Putamen (tissue), 1 donor: ENCODE measurements at places on chromosomes 2 and 18.

GRCh38 chr2:25700221-25700660 lies 26.9 kb upstream of the DTNB start:
- DNase-seq = peak; percentile 24

DNA sequence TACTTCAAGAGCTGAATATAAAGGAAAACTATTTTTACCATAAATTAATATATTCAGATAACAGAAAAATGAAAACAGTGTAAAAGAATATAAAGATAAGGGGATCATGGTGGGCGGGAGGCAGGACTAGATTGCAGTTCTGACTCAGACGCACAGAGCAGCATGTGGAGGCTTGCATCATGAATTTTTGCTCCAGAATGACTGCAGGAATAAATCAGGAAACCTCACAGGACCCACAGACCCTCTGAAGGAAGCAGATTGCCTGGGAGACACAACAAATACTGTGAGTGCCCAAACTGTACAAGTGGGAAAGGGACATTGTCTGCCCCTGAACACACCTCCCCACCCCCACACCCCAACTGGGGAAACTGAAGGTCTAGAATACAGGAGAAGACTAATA lies 19.2 kb upstream of the SIGLEC15 start:
- DNase-seq = no peak

GRCh38 chr2:156279446-156280150 lies 52.9 kb downstream of the NR4A2 start:
- DNase-seq = no peak

DNA sequence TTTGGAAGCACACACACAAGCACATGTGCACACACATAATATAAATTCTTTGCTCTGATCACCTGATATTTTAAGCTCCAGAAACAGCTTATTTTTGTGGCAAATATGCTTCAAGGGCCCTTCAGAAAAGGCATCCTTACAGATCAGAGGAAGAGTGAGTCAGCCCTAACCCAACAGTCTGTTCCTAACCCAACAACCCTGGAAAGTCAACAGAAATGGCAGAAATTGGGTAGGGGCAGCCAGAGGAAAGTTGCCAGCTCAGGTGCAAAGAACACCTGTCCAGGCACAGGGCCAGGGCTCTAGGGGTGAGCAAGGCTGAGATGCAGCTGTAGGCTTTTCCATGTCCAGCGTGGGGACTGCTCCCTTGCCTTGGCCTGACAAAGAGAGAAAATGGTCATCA lies 6.4 kb upstream of the NCKAP5 start:
- DNase-seq = no peak

DNA sequence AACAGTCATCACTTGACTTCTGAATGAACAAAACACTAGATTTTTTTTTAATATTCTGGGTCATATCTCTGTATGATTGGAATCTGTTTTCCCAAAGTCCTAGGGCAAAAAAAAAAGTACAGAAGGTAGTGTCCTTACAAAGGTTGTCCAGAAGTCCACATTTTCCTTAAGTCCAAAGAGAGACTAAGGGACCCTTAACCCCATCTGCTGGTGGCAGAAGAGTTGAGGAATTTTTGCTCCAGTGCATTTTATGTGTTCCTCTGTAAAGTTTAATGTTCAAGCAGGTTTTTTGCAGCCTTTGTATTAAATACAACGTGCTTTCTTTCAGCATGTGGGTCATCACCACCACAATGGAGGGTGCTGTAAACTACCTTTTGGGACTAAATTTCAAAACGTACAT lies 215.9 kb downstream of the SP3 start:
- no peak for DNase-seq

GRCh38 chr2:241788572-241788971 lies 11.9 kb downstream of the GAL3ST2 start:
- no peak for DNase-seq

DNA sequence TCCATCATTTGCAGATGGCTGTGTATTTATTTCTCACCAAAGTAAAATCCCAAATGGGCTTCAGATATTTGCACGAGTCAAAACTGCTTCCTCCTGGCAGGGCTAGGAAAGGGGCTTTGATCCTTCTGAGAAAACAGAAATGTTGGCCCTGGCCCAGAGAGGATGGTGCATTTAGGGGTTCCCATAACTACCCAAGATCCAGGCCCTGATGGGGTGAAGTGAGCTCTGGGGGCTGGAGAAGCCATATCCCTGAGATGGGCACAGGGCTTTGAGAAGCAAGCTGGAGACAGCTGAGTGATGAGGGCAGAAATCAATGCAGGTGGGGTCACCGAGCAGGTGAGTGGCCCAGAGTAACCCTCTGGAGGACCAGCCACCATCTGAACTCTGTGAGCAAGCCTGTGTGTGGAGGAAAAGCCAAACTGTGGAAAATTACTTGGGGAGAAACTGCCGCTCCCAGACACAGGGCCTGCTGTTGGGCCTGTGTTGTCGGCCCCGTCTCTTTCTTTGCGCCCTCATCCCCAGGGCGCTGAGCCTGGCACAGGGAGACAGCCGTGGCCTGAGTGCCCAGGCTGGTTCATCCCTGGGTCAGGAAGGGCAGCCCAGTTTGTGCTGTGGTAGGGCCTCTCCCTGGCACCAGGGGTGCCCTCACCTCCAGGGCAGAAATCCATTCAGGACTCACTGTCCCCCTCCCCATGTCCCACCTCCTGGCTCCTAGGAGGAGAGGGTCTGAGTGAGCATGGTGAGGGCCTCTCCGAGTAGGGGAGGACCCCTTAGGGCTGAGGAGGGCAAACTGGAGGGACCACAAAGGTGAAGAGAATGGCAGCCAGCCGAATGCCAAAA lies 167.8 kb upstream of the HAAO start:
- no peak for DNase-seq

GRCh38 chr2:40511661-40512213 lies 59.8 kb upstream of the SLC8A1 start:
- DNase-seq = no peak

GRCh38 chr18:72672364-72673184 lies 128.4 kb upstream of the CBLN2 start:
- no peak for DNase-seq

DNA sequence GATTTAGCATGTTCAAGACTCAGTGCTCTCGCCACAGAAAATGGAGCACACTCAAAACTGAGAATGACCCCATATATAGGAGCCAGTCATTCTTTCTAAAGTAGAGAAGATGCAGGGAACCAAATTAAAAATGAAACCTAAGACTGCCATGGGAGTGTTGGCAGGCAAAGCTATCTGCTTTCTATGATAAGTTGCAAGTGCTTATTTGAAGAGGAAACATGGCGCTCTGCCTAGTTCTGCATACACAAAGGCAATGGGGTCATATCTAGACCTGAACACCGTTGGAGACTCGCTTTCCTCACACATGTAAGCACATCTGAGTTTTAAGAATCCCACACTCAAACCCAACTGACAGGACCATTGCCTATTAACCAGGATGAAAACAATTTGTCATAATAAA lies 292.5 kb downstream of the ALK start:
- DNase-seq = no peak

DNA sequence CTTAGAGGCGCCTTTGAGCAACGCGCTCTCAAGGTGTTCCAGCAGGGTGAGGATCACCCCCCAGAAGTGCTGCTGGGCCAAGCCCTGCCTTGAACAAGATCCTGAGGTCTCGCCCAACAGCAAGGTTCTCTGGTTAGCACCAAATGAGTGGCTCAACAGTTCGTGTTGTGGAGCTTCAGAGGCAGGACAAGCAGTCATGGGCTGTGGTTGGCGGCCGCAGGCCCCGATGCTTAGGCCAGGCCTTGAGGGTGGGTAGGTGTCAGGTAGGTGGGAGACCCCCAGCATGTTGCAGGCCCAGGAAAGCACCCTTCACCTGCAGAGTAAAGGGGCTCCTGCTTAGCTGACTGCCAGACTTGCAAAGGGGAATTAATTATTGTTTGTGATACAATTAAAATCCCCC lies 70.2 kb upstream of the FOSL2 start:
- DNase-seq = no peak

DNA sequence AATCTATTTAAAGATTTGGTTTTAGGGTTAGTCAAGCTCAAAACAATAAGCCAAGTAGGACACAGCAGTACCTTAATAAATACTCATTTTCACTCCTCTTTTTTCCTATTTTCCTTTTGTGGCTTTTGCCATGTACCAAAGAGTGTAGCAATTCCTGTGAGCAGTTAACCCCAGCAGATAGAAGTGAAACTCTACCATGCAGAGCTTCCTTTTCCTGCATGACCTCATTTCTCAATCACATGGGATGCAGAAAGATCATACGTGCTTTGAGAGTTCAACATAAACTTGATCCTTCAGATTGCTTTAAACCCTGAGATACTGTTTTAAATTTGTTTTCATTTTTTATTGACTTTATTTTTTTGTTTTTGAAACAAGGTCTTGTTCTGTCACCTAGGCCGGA lies 99.1 kb upstream of the ARHGAP15 start:
- DNase-seq = no peak

DNA sequence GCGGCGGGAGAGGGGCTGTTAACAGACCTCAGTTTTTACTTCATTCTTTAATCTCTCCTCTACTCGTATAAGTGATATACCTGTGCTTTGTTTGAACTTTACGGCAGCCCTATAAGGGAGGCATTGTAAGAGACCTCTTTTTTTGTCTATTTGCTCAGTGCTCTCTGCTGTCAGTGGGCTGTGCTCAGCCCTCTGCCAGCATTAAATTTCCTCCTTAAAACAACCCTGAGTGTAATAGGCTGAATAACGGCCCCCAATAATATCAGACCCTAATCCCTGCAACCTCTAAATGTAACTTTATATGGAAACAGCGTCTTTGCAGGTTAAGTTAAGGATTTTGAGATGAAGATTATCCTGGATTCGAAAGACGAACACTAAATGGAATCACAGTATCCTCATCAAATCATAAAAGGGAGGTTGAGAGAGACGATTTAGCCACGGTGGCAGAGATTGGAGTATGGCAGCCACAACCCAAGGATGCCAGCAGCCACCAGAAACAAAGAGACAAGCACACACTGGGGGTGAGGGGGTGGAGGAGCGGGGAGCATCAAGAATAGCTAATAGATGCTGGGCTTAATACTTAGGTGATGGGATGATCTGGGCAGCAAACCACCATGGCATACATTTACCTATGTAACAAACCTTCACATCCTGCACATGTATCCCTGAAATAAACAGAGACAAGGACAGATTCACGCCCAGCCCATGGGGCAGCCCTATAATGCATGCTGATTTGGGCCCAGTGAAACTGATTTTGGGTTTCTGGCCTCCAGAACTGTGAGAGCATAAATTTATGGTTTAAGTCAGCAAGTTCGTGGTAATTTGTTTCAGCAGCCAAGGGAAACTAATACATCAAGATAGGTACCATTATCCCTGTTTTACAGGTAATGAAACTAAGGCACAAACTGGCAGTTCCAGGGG lies 894 bp upstream of the FARSB start:
- DNase-seq = no peak
